Stimulated activated CD8-positive, alpha-beta memory T cell treated with anti-CD3 and anti-CD28 coated beads, Interleukin-12 subunit alpha, Interleukin-12 subunit beta, amount 100 ng/mL, for 4 hours (primary cell): ENCODE measurements at places on chromosomes 1 and 21.

DNA sequence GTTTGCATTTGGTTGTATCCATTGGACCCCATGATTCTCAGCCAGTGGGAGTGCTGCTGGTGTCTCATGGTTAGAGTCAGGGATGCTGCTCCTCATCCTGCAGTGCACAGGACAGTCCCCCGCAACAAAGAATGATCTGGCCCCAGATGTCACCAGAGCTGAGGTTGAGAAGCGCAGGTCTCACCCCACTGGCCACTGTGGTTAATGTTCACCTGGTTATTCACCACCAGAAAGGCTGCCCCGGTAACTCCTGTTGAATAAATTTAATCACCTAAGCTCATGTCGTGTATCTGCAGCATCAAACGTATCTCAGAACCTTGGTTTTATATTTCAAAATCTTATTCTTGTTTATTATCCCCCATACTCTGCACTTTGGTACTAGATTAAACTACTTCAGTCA lies 75.8 kb downstream of the ATP5PO start:
- no peak for DNase-seq

DNA sequence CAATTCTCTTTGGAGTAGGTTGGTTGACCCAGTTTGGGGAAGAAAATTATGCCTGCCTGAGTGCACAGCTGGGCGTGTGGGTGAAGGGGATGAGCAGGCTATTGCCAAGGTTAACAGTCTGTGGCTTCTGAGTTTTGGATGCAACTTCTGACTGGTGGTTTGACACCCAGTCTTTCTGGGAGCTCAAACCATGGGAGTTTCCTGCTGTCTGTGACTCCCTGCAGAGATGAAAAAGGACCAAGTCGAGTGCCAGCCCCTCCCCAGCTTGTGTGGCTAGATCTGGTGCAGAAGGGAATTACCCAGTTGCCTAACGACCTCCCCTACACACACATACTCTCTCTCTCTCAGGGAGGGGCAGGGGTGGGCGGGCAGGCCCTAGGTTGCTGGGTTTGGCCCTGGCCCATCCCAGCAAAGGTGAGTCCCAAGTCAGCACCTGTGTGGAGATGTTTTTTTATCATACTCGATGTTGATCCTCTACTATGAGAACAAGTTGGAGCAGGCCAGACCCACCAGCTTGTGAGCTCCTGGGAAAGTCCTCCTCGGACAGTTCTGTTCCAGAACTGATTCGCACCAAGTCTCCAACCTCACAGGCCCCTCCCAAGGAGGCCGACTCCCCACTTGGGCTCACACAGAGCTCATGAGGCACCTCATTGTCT lies 28.2 kb downstream of the PKP1 start:
- no peak for DNase-seq

GRCh38 chr1:173863224-173864161 lies 4.3 kb downstream of the GAS5 start:
- DNase-seq, result no peak

DNA sequence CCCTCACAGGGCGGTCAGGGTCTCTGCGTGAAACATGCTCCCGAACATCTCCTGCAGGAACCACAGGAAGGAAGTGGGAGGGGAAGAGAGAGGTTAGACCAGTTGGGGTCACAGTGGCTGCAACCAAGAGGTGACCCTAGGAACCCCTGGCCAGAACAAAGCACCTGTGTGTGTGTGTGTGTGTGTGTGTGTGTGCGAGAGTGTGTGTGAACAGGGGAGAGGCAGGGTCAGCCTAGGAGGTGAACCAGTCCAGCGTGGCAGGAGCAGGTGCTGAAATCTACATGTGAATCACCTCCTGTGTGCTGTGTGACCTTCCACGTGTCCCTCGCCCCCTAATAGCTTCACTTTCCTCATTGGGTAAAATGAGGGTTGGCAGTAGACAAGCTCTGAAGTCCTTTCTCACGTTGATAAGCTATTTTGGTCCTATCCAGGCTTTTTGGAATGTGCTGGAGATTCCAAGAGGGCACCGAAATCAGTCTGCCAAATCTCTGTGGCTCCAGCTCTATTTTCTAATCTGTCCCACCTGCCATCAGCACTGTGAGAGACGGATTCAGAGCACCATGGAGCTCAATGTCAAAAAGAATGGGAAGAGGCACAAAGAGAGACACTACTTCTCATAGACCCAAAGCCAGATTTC lies 27.8 kb downstream of the SLC26A9 start:
- DNase-seq, result no peak

- no peak for DNase-seq
These were observed 8.0 kb upstream of the DISP3 start for GRCh38 chr1:11470912-11471311.

DNA sequence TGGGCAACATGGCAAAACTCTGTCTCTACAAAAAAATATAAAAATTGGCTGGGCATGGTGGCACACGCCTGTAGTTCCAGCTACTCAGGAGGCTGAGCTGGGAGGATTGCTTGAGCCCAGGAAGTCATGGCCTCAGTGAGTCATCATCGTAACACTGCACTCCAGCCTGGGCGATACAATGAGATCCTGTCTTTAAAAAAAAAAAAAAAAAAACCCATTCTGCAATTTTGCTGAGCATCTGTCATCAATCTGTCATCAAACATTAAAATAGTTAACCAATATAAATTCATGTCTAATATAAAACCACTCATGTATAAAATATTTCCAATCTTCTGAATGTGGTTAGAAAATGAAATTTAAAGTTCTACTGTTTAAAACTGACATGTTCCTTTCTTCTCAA lies 56.9 kb downstream of the LPAR3 start:
- DNase-seq, result no peak

- no peak for DNase-seq
These were observed 7.3 kb upstream of the GNL2 start for GRCh38 chr1:37602750-37603694.

DNA sequence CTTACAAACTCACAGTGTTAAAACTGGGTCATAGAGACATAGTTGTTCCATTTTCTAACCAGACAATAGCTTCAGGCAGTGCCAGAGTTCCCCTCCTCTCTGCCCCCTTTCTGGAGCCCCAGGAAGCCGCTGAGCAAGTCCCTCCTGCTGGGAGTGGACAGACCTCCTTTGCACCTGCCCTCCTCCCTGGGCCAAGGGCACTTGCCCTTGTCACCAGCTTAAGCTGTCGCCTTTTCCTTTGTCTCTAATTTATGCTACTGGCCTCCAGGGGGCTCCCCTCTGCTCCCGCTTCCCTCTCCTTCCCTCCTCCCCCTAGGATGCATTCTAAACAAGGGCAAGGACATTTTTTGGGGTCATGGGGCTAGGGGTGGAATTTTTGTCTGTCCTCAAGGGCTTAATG lies 182.4 kb downstream of the MIS18A start:
- no peak for DNase-seq

DNA sequence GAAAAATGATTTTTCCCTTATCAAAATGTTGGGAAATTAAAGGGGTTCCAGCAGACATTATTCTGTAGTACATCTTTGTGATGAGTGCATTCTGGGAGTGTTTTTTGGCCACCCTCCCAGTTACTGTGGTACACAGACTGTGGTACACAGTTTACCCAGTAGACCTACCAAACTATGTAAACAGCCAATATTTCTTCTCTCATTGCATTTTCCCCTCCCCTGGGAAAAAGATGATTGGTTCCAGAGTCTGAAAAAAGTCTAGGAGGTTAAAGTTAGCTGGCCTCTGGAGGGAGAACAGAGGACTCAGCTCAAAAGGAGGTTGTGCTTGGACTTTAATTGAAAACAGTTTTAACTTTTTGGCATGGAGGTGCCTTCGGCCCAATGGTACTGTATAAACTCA lies 42.5 kb downstream of the PGM1 start:
- no peak for DNase-seq

DNA sequence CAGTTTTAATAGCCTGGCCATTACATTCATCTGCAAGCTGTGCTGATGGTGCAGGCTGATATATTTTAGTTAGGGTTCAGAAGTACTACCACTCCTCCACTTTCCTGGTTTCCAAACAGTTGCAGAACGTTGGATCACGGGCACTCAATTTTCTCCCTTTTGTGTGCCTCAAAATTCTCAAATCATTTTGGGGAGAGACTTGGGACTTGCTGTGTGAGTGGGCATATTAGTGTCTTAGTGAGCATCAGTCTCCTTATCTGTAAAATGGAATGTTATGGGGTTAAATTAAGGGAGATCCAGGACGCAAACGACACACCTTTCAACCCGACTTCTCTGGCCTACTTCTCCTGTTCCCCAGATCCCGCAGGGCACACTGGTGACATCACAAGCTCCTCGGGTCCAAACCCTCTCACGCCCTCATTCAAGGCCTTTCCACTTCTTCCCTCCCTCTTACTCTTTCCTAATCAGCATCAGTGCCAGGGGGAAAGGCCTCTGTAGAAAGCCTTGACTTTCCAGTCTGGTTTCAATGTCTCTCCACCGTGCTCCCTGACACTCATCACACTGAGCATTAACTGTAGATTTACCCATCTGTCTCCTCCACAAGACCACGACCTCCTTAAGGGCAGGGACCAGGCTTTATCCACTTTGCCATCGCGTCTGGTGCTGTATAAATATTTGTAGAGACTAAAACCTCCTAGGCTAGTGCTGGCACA lies 1.2 kb downstream of the PIGP start:
- DNase-seq, result no peak

- DNase-seq, result no peak
These were observed 17.9 kb downstream of the ACBD6 start for GRCh38 chr1:180484490-180484889.

GRCh38 chr21:37074197-37074510 lies 1.1 kb downstream of the TTC3 start:
- DNase-seq, result no peak

DNA sequence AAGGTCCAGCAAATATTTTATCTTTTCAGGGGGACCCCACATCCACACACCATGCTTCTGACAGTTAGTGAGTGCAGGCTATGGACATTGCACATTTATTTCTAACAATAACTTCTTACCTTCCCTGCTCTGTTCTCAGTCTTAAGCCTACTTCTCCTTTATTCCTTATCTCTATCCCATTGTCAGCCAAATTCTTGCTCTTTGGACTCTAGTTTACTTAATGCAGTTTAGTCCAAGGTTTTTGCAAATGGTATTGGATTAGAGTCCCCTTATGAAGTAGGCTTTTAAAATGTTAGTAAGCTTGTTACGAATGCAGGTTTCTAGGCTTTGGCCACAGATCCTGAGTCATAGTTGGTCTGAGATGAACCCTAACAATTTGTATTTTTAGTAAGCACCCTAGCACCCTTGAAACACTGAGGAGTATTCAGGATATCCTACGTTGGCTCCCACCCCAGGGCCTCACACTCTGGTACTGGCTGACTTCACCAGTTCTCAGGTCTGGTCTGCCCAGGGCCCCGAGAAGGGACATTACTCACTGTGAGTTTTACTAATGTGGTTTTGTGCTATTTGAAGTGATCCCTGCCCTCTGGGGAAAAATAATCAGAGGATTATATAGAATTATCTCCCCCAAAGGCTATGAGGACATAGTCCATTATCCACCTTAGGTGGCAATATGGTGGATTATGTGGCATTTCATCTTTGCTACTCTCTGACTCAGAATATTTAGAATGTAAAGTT lies 239.5 kb downstream of the TGFB2 start:
- no peak for DNase-seq

DNA sequence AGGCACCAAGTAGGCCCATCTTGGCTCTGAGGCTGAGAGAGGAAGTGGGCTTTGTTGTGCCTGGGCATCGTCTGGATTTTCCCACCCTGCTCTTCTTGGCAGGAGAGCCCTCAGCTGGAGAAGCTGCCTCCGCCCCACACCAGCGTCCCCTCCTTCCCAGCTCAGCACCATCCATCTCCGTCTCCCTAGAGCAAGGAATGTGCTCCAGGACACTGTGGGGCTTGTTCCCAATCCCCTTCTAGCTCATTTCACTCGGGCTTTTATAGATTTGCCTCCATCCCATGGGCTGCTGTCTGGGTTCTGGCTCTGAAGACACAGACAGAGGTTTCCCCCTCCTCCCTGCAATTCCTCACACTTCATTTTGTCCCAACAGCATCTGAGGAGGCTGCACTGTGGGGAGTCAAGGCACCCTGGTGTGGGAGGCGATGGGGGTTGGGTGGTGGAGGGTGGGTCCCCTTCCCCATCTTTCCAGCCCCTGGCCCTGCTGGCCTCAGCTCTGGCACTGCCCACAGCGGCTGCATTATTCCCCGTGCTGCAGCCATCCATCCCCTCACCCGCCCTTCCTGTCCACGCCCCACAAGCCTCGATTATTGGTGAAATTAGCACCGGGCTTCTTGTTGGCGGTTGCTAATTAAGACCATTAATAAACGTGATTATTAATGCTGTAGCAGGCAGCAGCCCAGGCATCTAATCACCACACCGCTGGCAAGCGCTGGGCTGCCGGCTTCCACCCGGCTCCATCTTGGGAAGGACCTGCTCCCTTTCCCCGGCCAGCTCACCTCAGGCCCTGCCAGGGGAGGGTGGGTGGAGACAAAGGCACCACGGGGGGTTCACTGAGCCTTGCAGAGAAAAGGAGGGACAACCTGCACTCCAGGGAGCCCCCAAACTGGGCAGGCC lies 21.7 kb downstream of the RHBG start:
- no peak for DNase-seq

DNA sequence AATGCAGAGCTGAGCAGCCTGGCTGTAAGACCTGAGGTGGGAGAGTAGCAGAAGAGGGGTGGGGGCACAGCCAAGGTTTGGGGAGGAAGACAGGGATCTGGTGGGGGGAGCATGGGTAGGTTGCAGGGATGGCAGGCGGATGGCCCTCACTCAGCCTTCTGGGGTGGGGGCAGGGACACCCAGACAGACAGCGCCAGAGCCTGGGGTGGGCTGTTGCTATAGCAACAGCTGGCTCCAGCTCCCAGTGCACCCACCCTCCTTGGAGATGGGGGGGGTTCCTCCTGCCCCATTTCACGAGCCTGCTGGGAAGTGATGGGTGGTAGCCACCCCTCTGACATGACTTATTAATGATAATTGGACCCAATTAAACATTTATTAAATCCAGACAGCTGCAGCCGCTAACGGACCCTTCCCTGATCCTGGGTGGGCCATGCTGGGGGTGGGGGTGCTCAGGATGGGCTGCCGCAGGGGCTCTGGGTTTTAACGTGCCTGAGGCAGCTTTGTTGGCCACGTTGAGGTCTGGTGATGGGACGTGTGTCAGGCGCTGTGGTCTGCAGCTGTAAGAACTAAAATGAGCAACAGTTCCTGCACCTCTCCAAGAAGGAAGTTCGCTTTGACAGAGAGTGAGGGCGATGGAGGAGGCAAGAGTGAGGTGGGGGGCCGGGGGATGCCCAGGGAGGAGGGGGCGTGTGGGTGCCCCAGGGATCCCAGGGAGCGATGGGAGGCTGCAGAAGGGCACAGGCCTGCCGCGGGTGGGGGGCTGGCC lies 19.4 kb downstream of the AGRN start:
- DNase-seq, result no peak

GRCh38 chr21:25220169-25220568 lies 387.1 kb downstream of the MRPL39 start:
- DNase-seq, result no peak

- DNase-seq, result no peak
These were observed 83.9 kb downstream of the MT1HL1 start for GRCh38 chr1:236920286-236920894.

GRCh38 chr1:197998110-197998509 lies 80.9 kb downstream of the LHX9 start:
- DNase-seq, result no peak
